ENCODE measurements at places on chromosomes 4 and X. TPM values are rescaled to one million over a fixed set of nuclear protein-coding genes. Genes with fewer than 3 reads are reported as not detected.

The AR gene
- 7.8 TPM for total RNA-seq

The RBM46 gene
- total RNA-seq, result not detected

The RAB39B gene
- 0.54 TPM for total RNA-seq

The MAGEA8 gene
- not detected for total RNA-seq

The GAGE12J gene
- total RNA-seq, result not detected

The CC2D2A gene
- total RNA-seq, result 41.0 TPM

The PABPC4L gene
- total RNA-seq, result 1.8 TPM

The DLG3 gene
- 21.4 TPM for total RNA-seq

Data from sigmoid colon (tissue), 7 donors.